ENCODE measurements at places on chromosomes 7 and 10.

DNA sequence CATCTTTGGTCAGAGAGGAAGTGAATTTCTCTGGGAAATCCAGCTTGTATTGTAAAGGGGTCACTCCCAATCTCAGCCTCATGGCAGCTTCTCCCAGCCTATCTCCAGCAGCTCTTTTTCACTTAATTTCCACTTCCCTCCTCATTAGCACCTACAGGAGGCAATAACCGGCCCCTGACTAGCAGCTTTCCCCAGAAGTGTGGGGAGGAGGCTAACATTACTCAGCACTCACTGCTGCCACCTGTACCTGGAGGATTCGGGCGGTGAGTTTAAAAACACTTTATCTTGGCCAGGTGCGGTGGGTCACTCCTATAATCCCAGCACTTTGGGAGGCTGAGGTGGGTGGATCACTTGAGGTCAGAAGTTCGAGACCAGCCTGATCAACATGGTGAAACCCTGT, 3.8 kb downstream of the NODAL start:
- DNase-seq: no peak

GRCh38 chr7:151235091-151235787, 3.0 kb downstream of the CHPF2 start:
- DNase-seq: no peak

- DNase-seq: no peak
Measured at GRCh38 chr7:42698600-42699374, 213.1 kb downstream of the C7orf25 start.

DNA sequence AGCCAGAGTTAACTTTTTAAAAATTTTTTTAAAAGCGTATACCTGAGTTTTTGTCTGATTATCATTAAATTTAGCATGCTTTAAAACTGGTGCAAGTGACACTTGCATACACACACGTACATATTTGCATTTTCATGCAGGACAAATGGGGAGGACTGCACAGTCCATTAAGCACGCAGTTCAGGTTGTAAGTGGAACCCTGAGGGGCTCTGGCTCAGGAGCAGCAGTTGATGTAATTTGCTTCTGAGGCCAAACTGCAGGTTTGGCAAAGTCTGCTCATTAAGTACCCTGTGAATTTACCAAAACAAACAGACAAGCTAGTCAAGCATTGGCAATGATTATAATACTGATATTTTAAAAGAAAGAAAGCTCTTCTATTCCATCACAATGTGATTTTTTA, 215.8 kb upstream of the PFKP start:
- no peak for DNase-seq

DNA sequence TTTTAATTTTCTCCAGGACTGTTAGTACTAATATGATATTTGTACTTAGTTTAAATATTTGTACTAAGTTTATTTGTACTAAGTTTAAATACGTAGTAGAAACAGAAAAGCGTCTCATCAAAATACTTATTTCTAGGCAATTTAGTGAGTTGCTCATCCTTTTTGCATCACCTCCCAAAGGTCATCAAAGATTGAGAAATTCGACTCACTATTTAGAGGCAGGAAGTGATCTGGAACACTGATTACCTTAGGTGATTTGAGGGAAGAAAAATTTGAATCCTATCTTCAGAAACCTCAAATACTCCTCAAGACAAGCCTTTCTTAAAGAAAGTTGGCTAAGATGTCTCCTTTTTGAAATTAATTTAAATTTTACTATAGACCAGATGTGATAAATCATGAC, 14.5 kb downstream of the WNT16 start:
- DNase-seq: no peak

- no peak for DNase-seq
Measured at GRCh38 chr7:179209-179681, 13.1 kb upstream of the FAM20C start.

DNA sequence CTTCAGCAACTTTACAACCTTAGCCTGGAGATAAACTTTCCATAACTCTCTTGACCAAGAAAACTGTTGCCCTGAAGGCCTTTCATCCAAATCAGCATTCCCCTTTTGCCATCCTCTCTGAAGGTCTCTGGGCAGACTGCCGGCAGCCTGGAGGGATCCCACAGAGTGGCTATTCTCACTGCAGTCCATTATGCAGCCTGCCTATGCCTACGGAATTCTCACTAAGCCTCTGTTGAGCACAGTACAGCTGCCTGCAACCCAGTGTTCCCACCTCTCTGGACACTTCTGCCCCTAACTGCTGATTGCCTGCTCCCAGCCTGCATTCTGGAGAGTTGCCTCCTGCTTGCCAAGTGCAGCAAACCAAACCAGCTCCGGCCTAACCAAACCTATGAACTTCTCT, 548.9 kb upstream of the STEAP1 start:
- DNase-seq: no peak

GRCh38 chr7:37683246-37684120, at the start of gene GPR141:
Gene GPR141, plus strand, starts transcription at chr7:37683766. Its CDS starts 56,628 bp downstream, at chr7:37740394.
- DNase-seq: no peak
